ENCODE measurements at places on chromosomes 13 and 19.
A peak's percentile ranks its signal among the peaks of the same experiment; 100 is the strongest.

- no peak for DNase-seq
These were observed 7.9 kb downstream of the MLLT1 start for GRCh38 chr19:6271721-6272410.

- DNase-seq: no peak
These were observed 26.4 kb upstream of the IGFL1 start for GRCh38 chr19:46202872-46203860.

GRCh38 chr19:12796146-12797071, 5.1 kb downstream of the JUNB start:
- DNase-seq: peak; percentile 88

- DNase-seq: no peak
These were observed 193.6 kb downstream of the COL4A1 start for GRCh38 chr13:110113284-110113764.

DNA sequence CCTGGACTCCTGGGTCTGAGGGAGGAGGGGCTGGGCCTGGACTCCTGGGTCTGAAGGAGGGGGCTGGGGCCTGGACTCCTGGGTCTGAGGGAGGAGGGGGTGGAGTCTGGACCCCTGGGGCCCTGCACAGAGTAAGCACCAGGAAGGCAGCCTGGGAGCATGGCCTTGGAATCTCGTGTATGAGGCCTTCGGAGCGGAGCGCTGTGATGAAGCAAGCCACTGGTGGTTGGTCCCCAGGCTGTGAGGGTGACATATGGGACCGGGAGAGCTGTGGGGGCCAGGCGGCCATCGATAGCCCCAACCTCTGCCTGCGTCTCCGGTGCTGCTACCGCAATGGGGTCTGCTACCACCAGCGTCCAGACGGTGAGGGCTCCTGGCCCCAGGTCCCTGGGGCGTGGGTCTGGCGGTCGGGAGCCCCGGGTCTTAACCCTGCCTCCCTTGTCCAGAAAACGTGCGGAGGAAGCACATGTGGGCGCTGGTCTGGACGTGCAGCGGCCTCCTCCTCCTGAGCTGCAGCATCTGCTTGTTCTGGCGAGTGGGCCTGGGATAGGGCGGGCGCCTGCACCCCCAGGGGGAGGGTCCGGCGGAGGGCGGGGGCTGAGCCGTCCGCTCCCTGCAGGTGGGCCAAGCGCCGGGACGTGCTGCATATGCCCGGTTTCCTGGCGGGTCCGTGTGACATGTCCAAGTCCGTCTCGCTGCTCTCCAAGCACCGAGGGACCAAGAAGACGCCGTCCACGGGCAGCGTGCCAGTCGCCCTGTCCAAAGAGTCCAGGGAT, 918 bp downstream of the TMEM190 start:
- no peak for DNase-seq

GRCh38 chr19:2896694-2897093, 4.0 kb upstream of the ZNF57 start:
- no peak for DNase-seq

- peak; percentile 40 for DNase-seq
These were observed 115.4 kb upstream of the TMTC4 start for GRCh38 chr13:100789968-100790367.

GRCh38 chr13:32491028-32491427, 47.6 kb downstream of the N4BP2L2 start:
- DNase-seq: no peak

DNA sequence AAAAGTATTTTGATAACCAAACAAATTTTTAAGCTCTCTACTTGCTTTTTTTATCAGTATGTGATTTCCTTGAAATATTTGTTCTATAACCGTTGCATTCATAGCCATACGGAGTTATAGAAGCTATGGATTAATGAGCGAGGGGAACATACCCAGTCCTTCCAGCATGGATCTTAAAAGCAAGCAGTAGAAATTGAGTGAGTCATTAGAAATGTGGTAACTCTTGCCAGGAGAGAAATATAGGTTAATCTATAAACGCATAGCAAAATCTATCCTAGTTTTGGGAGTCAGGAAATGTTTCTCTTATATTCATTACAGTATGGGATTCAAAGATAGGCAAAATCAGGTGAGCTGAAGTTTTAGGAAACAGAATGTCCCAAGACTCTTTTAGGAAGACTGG, 507.4 kb downstream of the DACH1 start:
- DNase-seq: no peak

- no peak for DNase-seq
These were observed 26.9 kb downstream of the SULT2B1 start for GRCh38 chr19:48578891-48579290.

GRCh38 chr13:28475916-28476725, 18.8 kb downstream of the FLT1 start:
- DNase-seq: no peak

DNA sequence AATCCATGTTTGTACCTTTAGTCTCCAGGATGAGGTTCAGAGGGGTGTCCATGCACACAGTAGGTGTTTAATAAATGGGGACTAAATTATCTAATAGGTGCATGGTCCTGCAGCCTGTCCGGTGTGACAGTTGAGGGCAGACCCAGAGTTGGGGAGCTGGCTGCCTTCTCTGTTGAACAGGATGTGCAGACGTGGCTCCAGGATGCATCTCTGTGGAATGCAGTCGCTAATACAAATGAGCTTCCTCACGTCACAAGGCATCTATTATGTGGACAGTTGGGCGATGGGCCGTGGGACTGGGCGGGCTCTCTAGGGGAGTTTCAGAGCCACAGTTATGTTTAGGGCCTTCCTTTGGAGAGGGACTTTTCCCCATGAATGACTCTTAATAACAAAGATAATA, 71.0 kb downstream of the SIPA1L3 start:
- DNase-seq: no peak

GRCh38 chr19:11499890-11500420, 5.7 kb downstream of the ZNF653 start:
- no peak for DNase-seq

DNA sequence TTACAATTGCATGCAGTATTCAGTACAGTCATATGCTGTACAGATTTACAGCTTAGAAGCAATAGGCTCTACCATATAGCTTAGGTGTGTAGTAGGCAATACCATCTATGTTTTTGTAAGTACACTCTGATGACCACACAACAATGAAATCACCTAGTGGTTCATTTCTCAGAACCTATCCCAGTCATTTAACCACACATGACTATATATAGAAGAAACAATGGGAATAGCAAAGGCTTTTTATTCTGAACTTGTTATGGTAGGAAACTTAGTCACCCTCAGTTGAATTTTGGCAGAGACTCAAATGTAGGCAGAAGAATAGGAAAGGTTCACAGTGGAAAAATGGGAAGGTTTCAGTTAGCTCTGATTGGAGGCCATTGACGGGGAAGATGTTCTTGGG, 1075.1 kb upstream of the MIR17HG start:
- DNase-seq: no peak

DNA sequence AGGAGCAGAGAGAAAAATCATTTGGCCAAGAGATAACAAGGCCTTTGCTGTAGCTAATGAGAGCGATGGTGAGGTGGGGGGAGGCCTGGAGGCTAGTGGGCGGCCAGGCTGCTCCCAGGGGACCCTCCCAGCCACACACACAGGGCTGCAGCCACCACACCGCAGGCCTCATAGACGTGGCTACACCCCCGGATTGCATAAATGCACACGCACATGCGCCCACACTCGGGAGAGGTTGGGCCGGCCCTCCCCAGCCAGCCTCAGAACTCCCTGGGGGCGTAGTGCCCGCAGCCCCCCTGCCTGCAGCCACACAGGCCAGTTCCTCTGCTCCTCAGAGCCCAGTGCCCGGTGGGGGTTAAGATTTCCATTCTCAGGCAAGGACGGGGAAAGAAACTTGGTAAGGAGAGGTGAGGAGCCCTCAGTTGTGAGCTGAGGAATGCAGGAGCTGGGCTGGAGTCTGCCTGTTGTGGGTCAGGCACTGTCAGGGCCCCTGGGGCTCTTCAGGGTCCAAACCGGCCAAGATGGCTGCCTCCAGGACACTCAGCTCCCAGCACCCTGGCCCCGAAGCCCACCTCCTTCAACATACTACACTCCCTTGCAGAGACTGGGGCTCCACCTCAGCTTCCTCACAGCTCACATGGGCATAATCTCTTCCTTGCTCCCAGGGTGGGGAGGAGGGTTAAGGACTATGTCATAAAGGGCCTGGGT, 8.0 kb downstream of the PTH2 start:
- DNase-seq: no peak

- no peak for DNase-seq
These were observed 6.4 kb upstream of the TMC4 start for GRCh38 chr19:54179262-54179852.

- no peak for DNase-seq
These were observed 13.3 kb downstream of the COL4A1 start for GRCh38 chr13:110293649-110294048.

GRCh38 chr13:22086597-22087330, 415.9 kb downstream of the FGF9 start:
- DNase-seq: no peak

DNA sequence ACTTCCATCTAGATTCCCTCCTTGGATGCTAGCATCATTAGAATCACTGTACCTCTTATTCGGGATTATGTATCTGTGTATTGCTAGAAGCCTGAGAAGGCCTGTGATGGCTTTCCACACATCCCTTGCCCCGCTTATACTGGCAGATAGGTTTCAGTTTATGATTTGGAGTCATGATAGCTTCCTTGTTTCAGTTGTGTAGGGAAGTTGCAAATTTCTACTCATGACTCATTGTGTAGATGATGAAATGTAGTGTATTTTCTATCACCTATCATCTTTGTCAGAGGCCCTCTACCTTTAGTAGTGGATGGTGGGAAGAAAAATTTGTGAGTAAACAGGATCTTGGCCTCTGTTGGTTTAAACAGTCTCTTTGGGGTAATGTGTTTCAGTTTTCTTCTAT, 165.2 kb downstream of the GGACT start:
- no peak for DNase-seq
